ENCODE measurements at places on chromosomes 5 and 9. TPM values are rescaled to one million over a fixed set of nuclear protein-coding genes. Genes with fewer than 3 reads are reported as not detected.
A peak's percentile ranks its signal among the peaks of the same experiment; 100 is the strongest.

NDUFB6 gene
- total RNA-seq, result 17.7 TPM

CYSRT1 gene
- not detected for total RNA-seq

SPINK4 gene
- 77.8 TPM for total RNA-seq

GRCh38 chr5:38189081-38189504, 69.3 kb upstream of the EGFLAM start:
- DNase-seq, result no peak

- DNase-seq, result peak; percentile 72
These were observed 6.3 kb upstream of the MED7 start for GRCh38 chr5:157148734-157149615.

All from transverse colon (tissue), 4 donors.